A673 (cell line): ENCODE measurements at places on chromosomes 5 and 9.

GRCh38 chr9:26811106-26811505 is 81.5 kb downstream of the CAAP1 start:
- H3K4me1 ChIP-seq: no peaks in the 10 kb centered on the region
- no peaks in the 10 kb centered on the region for H3K27me3 ChIP-seq
- no peak for DNase-seq
- H3K4me3 ChIP-seq: no peak overlapping the region

- peaks cover 16% of the 10 kb centered on the region for H3K4me1 ChIP-seq
- H3K36me3 ChIP-seq: no peaks in the 10 kb centered on the region
- H3K27ac ChIP-seq: peak overlapping the region; percentile 18
- no peak overlapping the region for H3K4me3 ChIP-seq
These were observed 54.9 kb upstream of the ZSWIM6 start for GRCh38 chr5:61277190-61277589.

DNA sequence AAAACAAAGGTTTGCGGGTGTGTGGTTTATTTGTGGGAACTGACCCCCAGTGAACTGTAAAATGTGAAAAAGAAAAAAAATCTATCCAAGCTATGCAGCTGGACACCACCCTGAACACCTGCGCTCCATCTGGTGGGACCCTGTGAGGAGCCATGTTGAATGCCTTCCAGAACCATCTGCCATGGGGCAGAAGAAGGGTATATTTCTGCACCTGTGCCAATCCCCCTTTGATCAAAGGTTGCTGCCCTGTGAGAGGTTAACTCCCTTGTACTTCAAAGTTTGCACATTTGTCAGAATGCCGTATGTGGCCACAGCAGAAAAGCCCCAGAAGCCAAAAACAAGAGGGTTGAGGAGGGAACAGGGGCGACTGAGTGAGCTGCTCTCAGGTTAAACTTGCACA is 148.5 kb upstream of the ALDH1B1 start:
- no peak overlapping the region for H3K27ac ChIP-seq
- H3K27me3 ChIP-seq: no peaks in the 10 kb centered on the region
- DNase-seq: no peak
- no peaks in the 10 kb centered on the region for H3K4me1 ChIP-seq
- no peak overlapping the region for H3K4me3 ChIP-seq

- no peak overlapping the region for H3K27ac ChIP-seq
- DNase-seq: no peak
- H3K4me3 ChIP-seq: no peak overlapping the region
- no peaks in the 10 kb centered on the region for H3K4me1 ChIP-seq
- no peaks in the 10 kb centered on the region for H3K36me3 ChIP-seq
These were observed 71.9 kb upstream of the TAF1L start for GRCh38 chr9:32707326-32707725.

- H3K27ac ChIP-seq: no peak overlapping the region
- no peaks in the 10 kb centered on the region for H3K36me3 ChIP-seq
- H3K4me1 ChIP-seq: no peaks in the 10 kb centered on the region
- DNase-seq: no peak
- no peak overlapping the region for H3K4me3 ChIP-seq
- peaks cover 3% of the 10 kb centered on the region for H3K27me3 ChIP-seq
These were observed 397.6 kb downstream of the RASEF start for GRCh38 chr9:82665324-82665723.

- no peak overlapping the region for H3K27ac ChIP-seq
- H3K4me1 ChIP-seq: peaks cover 5% of the 10 kb centered on the region
- no peak overlapping the region for H3K4me3 ChIP-seq
- no peak for DNase-seq
These were observed 157.4 kb upstream of the OTULINL start for GRCh38 chr5:14424011-14424685.

DNA sequence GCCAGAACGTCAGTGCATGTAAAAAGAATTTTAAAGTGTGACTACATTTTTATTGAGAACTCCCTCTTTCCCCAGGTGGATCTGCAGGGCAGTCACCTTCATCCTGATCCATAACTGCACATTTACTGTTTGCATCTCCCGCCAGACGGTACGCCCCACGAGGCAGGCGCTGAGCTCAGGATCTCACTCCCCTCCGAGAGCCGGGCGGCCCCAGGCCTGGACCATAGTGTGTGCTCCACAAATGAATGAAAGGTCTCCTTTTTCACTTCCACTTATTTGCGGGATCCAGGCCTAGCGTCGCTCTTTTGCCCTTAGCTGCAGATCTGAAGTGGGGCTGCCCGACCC is 378 bp downstream of the DROSHA start:
- no peaks in the 10 kb centered on the region for H3K27me3 ChIP-seq
- peak overlapping the region; percentile 69 for H3K27ac ChIP-seq
- H3K36me3 ChIP-seq: peaks cover 48% of the 10 kb centered on the region
- H3K4me3 ChIP-seq: peak overlapping the region; percentile 88
- peaks cover 16% of the 10 kb centered on the region for H3K4me1 ChIP-seq
- peak; percentile 33 for DNase-seq

GRCh38 chr5:172003746-172004145 is 2.7 kb downstream of the FBXW11 start:
- no peaks in the 10 kb centered on the region for H3K36me3 ChIP-seq
- H3K27ac ChIP-seq: no peak overlapping the region
- H3K27me3 ChIP-seq: no peaks in the 10 kb centered on the region
- no peak overlapping the region for H3K4me3 ChIP-seq
- DNase-seq: no peak

GRCh38 chr9:37410969-37411785 is 11.3 kb upstream of the GRHPR start:
- H3K27ac ChIP-seq: no peak overlapping the region
- DNase-seq: peak; percentile 51
- H3K4me1 ChIP-seq: peaks cover 6% of the 10 kb centered on the region

DNA sequence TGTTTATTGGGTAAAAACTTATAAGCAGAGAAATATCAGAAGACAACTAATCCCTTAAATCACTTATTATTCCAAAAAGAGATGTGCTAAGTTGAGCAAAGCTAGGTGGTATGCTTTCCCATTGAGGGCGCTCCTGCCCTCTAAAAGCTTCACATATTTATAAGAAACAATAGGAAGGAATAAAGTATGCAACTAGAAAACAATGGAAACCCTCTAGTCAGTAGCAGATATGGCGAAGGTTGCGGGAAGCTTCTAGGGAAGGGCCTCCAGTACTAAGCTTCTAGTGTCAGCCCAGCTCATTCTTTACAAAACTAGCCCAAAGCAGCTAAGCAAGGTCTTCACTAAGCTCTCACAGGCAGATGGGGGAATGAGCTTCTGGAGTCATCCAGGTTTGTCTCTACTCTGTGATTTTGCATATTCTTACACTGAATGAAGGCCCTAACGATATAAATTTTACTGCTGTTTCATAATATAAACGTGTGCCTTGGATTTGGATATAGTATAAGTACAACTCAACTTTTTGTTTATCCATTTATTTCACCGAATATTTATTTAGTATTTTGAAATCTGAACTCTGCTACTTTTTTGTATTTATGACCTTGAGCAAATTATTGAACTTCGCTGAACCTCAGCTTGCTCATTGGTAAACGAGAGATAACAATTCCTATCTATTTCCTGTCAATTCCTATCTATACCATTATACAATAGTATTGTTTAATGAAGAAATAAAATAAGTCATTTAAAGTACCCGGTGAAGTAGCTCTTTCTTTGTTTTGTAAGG is 571.4 kb downstream of the ELAVL2 start:
- no peaks in the 10 kb centered on the region for H3K27me3 ChIP-seq
- no peak overlapping the region for H3K27ac ChIP-seq
- no peak for DNase-seq
- no peak overlapping the region for H3K4me3 ChIP-seq
- no peaks in the 10 kb centered on the region for H3K4me1 ChIP-seq

- H3K27me3 ChIP-seq: no peaks in the 10 kb centered on the region
- DNase-seq: peak; percentile 33
- H3K4me1 ChIP-seq: no peaks in the 10 kb centered on the region
- H3K27ac ChIP-seq: no peak overlapping the region
These were observed 13.2 kb downstream of the CMYA5 start for GRCh38 chr5:79702606-79703380.

GRCh38 chr5:18772475-18772874 is 1138.2 kb downstream of the TAF11L14 start:
- no peak for DNase-seq
- H3K4me3 ChIP-seq: no peak overlapping the region
- no peaks in the 10 kb centered on the region for H3K4me1 ChIP-seq
- H3K27me3 ChIP-seq: no peaks in the 10 kb centered on the region

DNA sequence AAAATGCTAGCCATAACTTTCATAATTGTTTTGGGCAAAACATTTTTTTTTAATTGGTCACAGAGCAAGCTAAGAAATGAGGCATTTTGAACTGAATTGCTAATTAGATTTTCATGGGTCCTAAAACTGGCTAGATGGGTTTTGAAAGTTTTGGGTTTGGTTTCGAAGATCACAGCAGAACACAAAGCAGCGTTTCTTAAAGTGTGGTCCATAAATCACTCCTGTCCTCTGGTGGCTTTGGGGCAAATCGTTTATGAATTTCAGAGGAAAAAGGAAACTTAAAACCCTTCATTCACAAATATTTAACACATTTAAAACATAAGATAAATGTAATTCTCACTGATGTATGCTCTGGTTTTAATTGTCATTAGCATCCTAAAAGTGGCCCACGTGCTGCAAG is 503.7 kb downstream of the SPATA31D1 start:
- no peaks in the 10 kb centered on the region for H3K36me3 ChIP-seq
- H3K27ac ChIP-seq: no peak overlapping the region
- no peaks in the 10 kb centered on the region for H3K4me1 ChIP-seq
- DNase-seq: no peak

DNA sequence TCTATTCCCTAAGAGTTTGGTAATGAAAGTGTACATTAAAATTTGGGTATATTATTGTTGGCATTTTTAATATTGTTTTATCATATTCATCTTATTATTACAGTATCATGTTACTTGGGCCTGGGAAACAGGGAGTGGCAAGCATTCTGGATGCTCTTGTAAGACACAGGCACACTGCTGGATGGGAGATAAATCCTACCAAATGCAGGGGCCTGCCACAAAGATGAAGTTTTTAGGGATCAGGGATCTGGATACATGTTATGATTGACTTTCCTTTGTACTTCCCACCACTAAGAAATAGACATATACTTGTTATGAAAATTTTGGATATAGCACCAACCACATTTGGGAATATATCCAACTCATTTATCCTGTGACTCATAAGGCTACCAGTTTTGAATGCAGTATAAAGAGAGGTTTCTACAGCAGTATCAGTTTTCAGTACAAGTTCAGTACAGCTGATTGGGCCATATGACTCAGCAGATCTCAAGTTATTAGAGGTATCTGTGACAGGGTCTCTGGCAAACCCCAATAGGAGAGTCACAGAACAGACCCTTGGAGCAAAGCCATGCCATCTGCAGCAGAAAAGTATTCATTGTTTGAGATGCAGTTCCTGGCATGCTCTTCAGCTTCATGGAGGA is 360.1 kb downstream of the DMAC1 start:
- no peak overlapping the region for H3K27ac ChIP-seq
- no peaks in the 10 kb centered on the region for H3K36me3 ChIP-seq
- no peaks in the 10 kb centered on the region for H3K27me3 ChIP-seq
- H3K4me3 ChIP-seq: no peak overlapping the region

DNA sequence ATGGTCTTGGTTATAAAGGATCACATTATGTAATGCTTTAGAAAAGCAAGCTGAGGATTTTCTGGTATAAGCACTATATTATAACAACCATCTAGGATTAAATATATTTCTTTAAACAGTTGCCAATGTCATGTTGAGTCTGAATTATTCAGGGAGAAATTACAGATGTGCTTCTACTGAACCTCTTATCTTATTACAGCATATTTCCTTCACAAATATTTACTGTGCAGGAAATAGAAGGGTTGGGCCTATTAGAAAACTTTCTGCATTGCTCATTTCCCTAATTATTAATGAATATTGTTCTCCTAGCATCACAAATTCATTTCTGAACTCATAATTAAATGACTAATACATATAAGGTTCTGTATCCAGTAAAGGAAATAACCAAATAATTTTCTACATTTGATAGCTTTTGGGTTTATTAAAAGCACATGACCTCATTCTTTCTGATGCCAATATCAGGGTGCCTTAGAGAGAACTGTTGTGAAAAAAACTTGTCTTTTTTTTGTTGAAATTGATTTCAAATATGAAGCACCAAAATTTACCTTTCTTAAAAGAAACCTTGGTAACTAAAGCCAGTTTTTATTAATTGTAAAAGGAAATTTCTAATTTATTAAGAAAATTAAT is 476.8 kb upstream of the PTGER4 start:
- H3K27me3 ChIP-seq: no peaks in the 10 kb centered on the region
- H3K4me1 ChIP-seq: peaks cover 29% of the 10 kb centered on the region
- H3K4me3 ChIP-seq: no peak overlapping the region
- H3K36me3 ChIP-seq: no peaks in the 10 kb centered on the region
- no peak overlapping the region for H3K27ac ChIP-seq

DNA sequence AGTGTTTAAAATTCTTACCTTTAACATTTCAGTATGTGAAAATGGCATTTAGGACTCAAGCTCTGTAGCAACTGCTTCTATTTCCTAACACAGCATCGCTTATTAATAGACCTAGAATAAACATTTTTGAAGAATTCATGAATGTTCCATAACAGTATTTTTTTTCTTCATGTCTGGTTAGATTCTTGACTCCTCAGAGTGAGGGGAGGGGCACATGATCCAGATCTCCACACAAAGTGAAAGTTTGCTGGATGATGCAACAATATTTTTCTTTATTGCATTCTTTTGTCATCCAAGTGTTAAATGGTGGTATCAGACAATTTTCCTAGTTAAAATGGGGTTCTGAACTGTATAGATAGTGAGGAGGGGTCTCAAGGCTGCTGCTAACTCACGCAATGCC is 130.8 kb upstream of the MAN2A1 start:
- DNase-seq: no peak
- H3K4me3 ChIP-seq: no peak overlapping the region
- H3K27ac ChIP-seq: no peak overlapping the region
- no peaks in the 10 kb centered on the region for H3K4me1 ChIP-seq
- H3K36me3 ChIP-seq: no peaks in the 10 kb centered on the region
- no peaks in the 10 kb centered on the region for H3K27me3 ChIP-seq

DNA sequence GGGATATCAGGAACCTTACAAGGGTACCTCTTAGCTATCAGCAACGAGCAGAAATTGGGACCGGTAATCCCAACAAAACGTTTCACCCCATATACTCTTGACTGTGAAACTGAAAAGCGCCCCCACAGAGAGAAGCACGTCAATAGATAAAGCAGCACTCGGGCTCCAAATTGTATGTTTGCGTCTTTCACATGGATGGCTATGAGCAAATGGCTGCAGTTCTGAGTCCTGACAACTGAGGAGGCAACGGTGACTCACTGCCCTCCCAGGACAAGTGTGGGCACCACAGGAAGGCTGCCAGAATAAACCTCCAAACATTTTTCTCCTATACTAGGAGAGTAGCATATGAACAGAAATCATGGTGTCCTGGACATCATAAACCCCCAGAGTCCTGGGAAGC is 36.6 kb downstream of the SEMA4D start:
- no peak for DNase-seq
- no peaks in the 10 kb centered on the region for H3K27me3 ChIP-seq
- no peaks in the 10 kb centered on the region for H3K36me3 ChIP-seq
- H3K4me3 ChIP-seq: no peak overlapping the region
- H3K27ac ChIP-seq: no peak overlapping the region

- H3K36me3 ChIP-seq: peaks cover 95% of the 10 kb centered on the region
- no peak for DNase-seq
- no peaks in the 10 kb centered on the region for H3K27me3 ChIP-seq
- peak overlapping the region; percentile 14 for H3K27ac ChIP-seq
These were observed 112.8 kb downstream of the DAPK1 start for GRCh38 chr9:87610200-87611155.

- H3K4me1 ChIP-seq: no peaks in the 10 kb centered on the region
- H3K36me3 ChIP-seq: no peaks in the 10 kb centered on the region
- H3K27me3 ChIP-seq: no peaks in the 10 kb centered on the region
- DNase-seq: no peak
- H3K4me3 ChIP-seq: no peak overlapping the region
- H3K27ac ChIP-seq: no peak overlapping the region
These were observed 221.2 kb upstream of the IRX4 start for GRCh38 chr5:2103940-2104339.
